Aorta (tissue), 5 donors: ENCODE measurements at places on chromosomes 16 and 17.

DNA sequence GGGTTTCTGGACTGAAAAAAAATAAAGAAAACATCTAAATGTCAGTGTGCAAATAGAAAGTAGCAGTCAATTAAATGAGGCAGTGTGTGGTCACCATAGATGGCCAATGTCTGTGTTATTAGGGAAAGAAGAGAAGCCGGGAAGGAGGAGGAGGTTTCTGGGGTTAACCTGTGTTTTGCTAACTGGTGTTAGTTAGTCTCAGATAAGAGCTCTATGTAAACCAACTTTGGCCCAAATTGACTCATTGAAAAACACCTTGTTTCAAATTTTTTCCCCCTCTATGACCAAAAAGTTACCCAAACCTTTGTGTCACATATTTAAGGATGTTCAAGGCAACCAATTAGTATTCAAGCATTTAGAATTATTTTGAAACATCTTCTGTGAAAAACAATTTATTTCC lies 530.9 kb downstream of the MAF start:
- H3K27me3 ChIP-seq = no peaks in the 10 kb centered on the region
- DNase-seq = no peak
- no peaks in the 10 kb centered on the region for H3K36me3 ChIP-seq
- no peak overlapping the region for H3K4me3 ChIP-seq
- H3K4me1 ChIP-seq = no peaks in the 10 kb centered on the region

GRCh38 chr16:30113711-30114333 lies 485 bp upstream of the GDPD3 start:
- H3K36me3 ChIP-seq = no peaks in the 10 kb centered on the region
- no peaks in the 10 kb centered on the region for H3K4me1 ChIP-seq
- H3K4me3 ChIP-seq = no peak overlapping the region
- H3K27ac ChIP-seq = no peak overlapping the region

- H3K4me3 ChIP-seq = no peak overlapping the region
- no peak overlapping the region for H3K27ac ChIP-seq
- no peaks in the 10 kb centered on the region for H3K36me3 ChIP-seq
- H3K4me1 ChIP-seq = no peaks in the 10 kb centered on the region
Observed at GRCh38 chr16:80564394-80564793, 23.6 kb downstream of the DYNLRB2 start.

DNA sequence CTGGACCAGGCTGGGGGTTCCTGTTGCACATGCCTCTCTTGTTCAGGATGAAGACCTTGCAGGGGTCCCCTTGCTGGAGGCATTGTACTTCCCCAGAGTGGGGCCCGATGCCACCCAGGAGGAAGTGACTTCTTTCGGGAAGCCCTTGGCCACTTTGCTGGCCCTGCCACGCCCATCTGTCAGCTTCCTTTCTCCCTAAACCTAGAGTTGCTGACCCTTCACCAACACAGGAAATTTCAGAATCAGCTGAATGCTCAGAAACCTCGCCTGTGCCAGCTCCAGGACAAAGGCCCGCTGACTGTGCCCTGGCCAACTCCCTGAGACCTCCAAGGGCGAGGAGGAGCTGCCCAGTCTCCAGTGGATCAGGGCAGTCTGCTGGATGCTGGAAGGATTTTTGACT lies 26.7 kb downstream of the WNT9B start:
- no peak overlapping the region for H3K27ac ChIP-seq
- no peak overlapping the region for H3K4me3 ChIP-seq
- DNase-seq = no peak
- no peaks in the 10 kb centered on the region for H3K4me1 ChIP-seq
- H3K36me3 ChIP-seq = no peaks in the 10 kb centered on the region

- no peaks in the 10 kb centered on the region for H3K27me3 ChIP-seq
- no peaks in the 10 kb centered on the region for H3K36me3 ChIP-seq
- H3K4me3 ChIP-seq = no peak overlapping the region
- no peaks in the 10 kb centered on the region for H3K4me1 ChIP-seq
- no peak overlapping the region for H3K27ac ChIP-seq
- no peak for DNase-seq
Observed at GRCh38 chr16:51553910-51554309, 402.8 kb upstream of the SALL1 start.

DNA sequence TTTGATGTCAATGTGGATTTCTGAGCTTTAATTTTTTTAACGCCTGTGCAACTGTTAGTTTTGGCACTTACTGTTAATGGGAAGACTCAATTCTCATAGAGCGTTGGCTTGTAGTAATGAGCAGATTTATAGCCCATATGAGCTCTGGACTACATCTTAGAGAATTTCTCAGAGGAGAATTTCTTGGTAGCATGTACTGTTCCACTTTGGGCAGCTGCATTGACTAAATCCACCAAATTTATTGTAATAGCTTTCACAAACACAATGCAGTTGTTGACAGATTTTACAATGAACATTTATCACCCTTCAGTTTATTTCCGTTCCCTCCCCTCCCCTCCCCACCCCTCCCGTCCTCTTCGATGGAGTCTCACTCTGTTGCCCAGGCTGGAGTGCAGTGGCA lies 193.9 kb downstream of the PRKCA start:
- no peak overlapping the region for H3K27ac ChIP-seq
- H3K4me3 ChIP-seq = no peak overlapping the region
- no peaks in the 10 kb centered on the region for H3K36me3 ChIP-seq
- H3K27me3 ChIP-seq = no peaks in the 10 kb centered on the region
- no peaks in the 10 kb centered on the region for H3K4me1 ChIP-seq

DNA sequence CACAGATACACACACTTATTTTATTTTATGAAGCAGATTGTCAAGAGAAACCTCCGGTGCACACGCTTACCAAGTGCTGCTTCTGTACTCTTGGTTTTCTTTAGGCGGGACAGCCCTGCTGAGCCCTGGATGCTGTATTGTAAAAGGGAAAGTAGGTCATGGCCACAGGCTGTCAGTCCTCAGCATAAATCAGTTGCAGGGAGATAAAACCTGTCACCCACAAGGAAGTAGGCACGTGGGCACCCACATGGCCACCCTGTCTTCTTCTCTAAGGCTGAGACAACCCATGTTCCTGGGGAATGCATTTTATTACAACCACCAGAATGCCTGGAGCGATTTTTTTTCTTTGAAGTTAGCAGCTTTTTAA lies 59.3 kb downstream of the ASIC2 start:
- H3K4me1 ChIP-seq = no peaks in the 10 kb centered on the region
- H3K27me3 ChIP-seq = no peaks in the 10 kb centered on the region
- no peak overlapping the region for H3K27ac ChIP-seq
- no peak for DNase-seq
- no peak overlapping the region for H3K4me3 ChIP-seq

DNA sequence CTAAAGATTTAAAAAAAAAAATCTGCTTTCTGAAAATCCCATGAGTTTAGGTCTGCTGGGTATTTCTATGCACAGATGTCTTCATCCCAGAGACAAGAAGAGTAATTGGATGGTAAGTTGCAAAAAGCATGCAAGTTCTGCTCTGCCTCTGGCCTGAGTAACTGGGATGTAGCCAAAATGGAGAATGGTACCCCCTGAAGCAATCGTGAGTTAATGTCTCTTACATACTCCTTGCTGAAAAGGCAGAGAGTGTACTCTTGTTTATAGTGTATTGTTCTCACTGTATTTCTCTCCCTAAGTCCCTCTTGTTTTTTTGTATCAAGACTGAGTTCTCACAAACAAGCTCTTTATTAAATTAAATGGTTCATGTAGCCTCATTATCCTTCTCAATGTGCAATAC lies 259.0 kb downstream of the IRX3 start:
- no peaks in the 10 kb centered on the region for H3K27me3 ChIP-seq
- H3K36me3 ChIP-seq = no peaks in the 10 kb centered on the region
- no peaks in the 10 kb centered on the region for H3K4me1 ChIP-seq
- H3K4me3 ChIP-seq = no peak overlapping the region

- H3K27me3 ChIP-seq = no peaks in the 10 kb centered on the region
- H3K36me3 ChIP-seq = no peaks in the 10 kb centered on the region
- no peak overlapping the region for H3K4me3 ChIP-seq
- no peaks in the 10 kb centered on the region for H3K4me1 ChIP-seq
- DNase-seq = no peak
Observed at GRCh38 chr16:54953461-54953860, 22.8 kb downstream of the IRX5 start.

GRCh38 chr16:27404163-27404823 lies 2.3 kb downstream of the IL21R start:
- DNase-seq = no peak
- no peaks in the 10 kb centered on the region for H3K4me1 ChIP-seq
- H3K36me3 ChIP-seq = no peaks in the 10 kb centered on the region

DNA sequence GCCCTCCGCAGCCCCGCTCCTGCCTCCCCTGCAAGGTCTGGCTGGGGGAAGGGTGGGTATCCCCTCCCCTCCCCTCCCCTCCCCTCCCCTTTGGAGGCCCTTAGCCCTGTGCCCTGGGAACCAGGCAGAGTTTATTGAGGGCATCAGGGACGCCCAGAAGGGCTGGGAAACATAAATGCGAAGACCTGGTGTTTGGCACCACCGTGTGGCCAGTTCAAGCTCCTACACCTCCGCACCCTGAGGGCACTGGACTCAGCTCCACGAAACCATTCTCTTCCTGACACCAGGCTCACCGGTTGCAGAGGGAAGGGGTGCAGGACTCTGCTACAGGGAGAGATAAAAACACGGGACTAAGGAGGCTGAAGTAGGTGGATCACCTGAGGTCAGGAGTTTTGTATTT lies 1.0 kb upstream of the AIPL1 start:
- H3K27me3 ChIP-seq = no peaks in the 10 kb centered on the region
- H3K4me1 ChIP-seq = no peaks in the 10 kb centered on the region
- H3K36me3 ChIP-seq = no peaks in the 10 kb centered on the region

DNA sequence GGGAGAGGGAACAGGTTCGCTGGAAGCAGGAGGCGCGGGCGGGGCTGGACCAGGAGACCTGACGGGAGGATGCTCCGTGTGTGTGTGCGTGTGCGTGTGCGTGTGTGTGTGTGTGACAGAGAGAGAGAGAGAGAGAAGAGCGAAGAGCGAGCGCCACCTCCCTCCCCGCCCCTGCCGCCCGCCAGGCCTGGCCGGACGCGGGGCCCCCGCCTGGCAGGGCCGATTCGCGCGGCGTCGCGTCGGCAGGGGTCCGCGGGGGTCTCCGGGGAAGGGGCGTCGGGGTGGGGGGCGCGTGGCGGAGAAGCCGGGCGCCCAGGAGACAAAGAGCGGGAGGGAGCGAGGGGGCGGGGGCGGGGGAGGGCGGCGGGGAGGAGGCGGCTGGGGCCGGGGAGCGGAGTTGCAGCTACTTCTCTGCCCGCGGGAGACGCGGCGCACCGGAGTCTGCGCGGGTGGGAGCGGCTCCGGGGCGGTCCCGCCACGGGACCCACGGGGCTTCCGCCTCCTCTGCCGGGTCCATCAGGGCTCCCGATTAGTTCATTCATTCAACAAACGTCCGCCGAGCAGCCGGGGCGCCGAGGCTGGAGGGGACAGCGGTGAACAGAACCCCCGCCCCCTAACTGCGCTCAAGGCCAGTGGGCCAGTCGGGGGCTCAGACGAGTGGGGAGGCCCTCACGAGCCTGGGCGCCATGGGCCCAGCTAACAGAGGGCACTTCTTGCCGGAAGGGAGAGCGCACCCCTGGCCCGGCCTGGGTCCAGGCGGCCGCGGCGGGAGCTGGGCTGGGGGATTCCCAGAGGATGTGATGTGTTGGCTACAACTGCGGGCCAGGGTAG lies at the start of gene SAMD14:
Gene SAMD14, minus strand, starts transcription at position 433 of the 831 bp plus-strand sequence. CDS start 5,201 bp downstream, outside the sequence.
- H3K36me3 ChIP-seq = no peaks in the 10 kb centered on the region
- no peak for DNase-seq
- H3K27ac ChIP-seq = no peak within 1 kb of the TSS
- no peaks in the 10 kb centered on the region for H3K4me1 ChIP-seq
- peak within 1 kb of the TSS; percentile 30 for H3K4me3 ChIP-seq

DNA sequence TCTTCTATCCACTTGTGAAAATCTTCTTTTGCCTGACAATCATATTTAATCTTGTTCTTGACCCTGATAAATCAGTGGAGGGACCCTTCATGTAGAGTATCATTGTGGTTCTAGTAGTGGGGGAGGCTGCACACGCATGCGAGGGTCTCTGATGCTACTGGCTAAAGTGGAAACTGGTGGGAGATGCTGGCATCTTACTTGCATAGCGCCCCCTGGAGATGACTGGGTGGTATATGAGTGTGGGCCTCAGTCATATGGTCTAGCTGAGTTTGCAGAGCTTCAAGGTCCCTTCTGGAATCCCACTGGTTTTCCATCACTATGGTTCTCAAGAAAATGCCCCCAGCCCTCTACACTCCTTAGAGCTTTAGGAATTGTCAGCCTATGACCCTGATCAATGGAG lies 236.4 kb upstream of the AXIN2 start:
- DNase-seq = no peak
- no peaks in the 10 kb centered on the region for H3K36me3 ChIP-seq
- H3K4me1 ChIP-seq = no peaks in the 10 kb centered on the region
- no peak overlapping the region for H3K27ac ChIP-seq
- H3K4me3 ChIP-seq = no peak overlapping the region

GRCh38 chr17:70238646-70239045 lies 69.3 kb downstream of the KCNJ2 start:
- no peak overlapping the region for H3K27ac ChIP-seq
- DNase-seq = no peak
- H3K36me3 ChIP-seq = no peaks in the 10 kb centered on the region
- H3K27me3 ChIP-seq = no peaks in the 10 kb centered on the region
- H3K4me1 ChIP-seq = no peaks in the 10 kb centered on the region
- H3K4me3 ChIP-seq = no peak overlapping the region

- H3K27me3 ChIP-seq = no peaks in the 10 kb centered on the region
- peaks cover 2% of the 10 kb centered on the region for H3K4me1 ChIP-seq
Observed at GRCh38 chr16:53913099-53913870, 209.3 kb downstream of the FTO start.

DNA sequence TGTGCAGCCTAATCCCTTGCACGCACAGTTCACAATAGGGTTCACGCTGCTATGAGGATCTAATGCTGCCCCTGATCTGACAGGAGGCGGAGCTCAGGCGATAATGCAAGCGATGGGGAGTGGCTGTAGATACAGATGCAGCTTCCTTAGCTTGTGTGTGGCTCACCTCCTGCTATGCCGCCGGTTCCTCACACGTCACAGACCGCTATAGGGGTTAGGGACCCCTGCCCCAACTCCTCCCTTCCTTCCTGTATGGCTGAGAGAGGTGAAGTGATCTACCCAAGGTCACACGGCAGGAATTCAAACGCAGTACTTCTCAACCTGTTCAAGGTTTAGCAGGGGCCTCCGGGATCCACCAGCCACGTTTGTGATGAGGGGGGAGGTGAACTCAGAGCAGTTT lies 13.4 kb upstream of the PLLP start:
- no peak overlapping the region for H3K27ac ChIP-seq
- no peaks in the 10 kb centered on the region for H3K27me3 ChIP-seq
- H3K36me3 ChIP-seq = no peaks in the 10 kb centered on the region
- H3K4me1 ChIP-seq = peaks cover 3% of the 10 kb centered on the region
- no peak overlapping the region for H3K4me3 ChIP-seq

DNA sequence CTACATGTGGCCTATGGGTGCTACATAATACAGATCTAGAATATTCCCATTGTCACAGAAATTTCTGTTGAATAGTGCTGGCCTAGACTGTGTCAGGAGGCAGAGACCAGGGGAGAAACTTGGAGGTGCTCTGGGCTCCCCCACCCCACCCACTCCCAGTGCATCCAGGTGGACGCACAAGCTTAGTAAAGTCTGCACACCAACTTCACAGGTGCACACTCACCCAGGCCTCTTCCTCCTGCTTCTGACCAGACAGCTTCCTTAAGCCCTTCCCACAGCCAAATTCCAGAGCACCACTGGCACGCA lies 7.6 kb upstream of the CNP start:
- H3K4me3 ChIP-seq = no peak overlapping the region
- DNase-seq = no peak
- H3K4me1 ChIP-seq = no peaks in the 10 kb centered on the region
- no peaks in the 10 kb centered on the region for H3K36me3 ChIP-seq
- no peaks in the 10 kb centered on the region for H3K27me3 ChIP-seq
- no peak overlapping the region for H3K27ac ChIP-seq
